ENCODE measurements at places on chromosomes 4 and X.

DNA sequence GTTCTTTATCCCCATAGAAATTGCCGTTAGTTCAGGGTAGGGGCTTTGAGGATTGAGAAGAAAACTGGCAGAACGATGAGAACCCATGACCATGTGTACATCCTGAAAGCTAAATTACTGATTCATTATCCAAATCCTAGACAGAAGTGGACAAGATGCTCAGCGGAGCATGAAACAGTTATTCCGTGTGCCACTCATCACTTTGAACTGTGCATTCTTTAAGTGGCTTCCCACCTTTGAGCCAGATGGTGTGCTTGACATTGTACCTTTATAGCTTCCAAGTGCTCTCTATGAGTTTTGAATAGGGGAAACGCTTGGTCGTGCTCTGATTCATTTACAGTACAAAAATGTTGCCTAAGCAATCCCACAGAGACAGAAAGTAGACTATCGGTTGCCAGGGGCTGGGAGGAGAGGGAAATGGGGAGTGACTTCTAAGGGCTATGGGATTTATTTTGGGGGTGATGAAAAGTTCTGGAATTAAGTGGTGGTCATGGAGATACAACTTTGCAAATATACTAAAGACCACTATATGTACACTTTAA lies 100.0 kb downstream of the DOCK11 start:
- no peak for DNase-seq

DNA sequence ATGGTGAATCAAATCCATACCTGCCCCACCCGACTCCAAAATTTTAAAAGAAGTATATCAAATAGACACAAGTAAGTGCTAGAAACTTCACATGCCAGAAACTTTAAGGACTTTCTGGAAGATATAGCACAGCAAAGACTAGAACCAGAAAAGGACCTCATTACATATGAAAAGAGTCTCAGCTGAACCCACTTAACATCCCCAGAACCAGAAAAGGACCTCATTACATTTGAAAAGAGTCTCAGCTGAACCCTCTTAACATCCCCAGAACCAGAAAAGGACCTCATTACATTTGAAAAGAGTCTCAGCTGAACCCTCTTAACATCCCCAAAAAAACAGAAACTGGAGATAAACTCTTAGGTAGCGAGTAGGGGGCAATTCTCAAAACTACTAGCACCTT lies 32.3 kb downstream of the STPG2 start:
- DNase-seq: no peak

DNA sequence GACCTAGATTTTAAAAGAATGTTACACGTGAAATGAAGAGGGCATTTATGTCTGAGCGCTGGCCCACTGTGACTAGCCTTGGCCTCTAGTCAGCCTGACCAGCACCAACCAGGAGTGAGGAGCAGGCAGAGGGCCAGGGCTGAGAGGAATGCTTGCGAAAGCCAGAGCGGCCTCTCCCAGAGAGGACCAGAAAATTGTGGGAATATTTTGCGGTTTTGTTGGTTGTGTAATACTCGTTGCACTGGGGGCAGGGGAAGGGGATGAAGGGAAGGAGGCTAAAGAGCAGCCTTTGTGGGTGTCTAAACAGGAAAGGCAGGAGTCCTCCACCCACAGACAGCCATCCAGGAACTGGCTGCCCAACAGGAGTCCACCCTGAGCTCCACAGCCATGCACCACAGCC lies 3.8 kb downstream of the GABRE start:
- DNase-seq: peak; percentile 61

DNA sequence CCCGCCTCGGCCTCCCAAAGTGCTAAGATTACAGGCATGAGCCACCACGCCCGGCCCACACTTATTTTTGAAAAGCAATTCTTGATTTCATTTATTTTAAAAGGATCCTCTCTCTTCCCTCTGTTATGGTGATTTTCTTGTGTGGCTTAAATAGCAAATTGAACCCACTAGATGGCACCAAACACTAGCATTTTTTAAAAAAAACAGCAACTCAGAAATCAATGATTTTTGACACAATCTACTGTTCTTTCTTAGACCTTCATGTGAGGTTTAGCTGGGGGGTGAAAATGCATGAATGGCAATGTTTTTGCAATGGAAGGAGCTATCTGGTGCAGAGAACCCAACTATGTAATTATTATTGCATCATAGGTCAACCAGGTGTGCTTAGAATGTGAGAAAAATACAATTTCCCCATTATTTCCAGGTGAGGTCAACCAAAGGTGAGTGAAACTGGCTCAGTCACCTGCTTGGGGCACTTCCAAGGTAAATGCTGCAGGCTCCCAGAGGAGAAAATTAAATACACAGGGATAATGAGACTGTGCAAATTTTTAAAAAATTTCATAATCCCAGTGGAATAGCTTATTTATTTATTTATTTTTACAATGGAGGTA lies 226.7 kb upstream of the PRKX start:
- DNase-seq: no peak

DNA sequence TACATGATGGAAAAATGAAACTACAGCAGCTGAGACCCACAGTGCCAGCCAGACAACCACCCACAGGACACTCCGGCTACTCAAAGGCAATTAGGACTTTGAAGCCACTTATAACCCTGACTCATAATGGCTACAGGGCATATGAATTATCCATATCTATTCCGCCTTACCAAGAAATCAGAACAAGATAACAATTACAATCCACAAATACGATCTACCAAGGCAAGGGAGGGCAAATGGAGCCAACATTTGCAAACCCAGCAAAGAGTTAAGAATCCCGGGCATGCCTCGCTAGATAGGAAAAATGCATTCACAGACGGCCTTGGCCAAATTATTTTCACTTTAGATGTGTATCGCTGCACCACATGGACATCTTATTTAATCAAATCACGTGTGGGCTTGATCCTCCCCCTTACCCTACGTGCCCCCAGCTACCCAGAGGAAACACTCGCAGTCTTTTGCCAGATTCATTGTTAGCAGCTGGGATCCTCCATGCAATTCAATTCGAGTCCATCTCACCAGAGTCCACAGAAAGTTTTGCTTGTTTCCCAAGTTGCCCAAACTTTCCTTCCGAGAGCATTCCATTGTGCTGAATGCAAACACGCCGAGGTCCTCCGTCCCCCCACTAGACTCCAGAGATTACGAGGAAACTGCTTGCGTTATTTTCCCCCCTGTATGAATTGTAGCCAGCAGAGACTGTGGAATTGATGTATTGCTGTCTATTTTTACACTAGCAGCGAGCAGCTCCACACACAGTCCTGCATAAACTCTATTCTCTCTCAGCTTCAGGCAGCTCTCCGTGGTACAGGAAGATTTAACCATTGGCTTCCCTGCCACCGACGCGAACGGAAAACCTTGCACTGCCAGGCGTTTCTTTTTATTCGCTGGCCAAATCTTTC lies 1.2 kb downstream of the PPARGC1A start:
- peak; percentile 48 for DNase-seq

- no peak for DNase-seq
These were observed 18.4 kb downstream of the DKK2 start for GRCh38 chr4:107017443-107018343.

DNA sequence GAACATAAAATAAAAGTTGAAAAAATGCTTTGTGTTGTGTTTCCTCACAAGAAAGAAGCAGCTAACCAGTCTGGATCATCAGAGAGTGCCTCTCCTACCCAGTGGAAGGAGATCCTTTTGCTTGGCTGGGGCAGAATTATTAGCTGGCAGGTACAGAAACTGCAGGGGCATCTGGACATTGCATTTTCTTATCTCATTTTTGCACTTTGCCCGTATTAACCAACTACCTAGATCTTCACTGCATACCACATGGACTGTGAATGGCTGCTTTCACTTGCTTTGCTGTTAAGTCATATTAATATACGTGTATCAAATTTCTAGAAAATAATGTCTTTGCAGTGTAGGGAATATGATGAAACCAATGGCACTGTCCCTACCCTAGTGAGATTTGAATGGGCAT lies 52.9 kb upstream of the PDGFRA start:
- no peak for DNase-seq

GRCh38 chr4:174538876-174539250 lies 16.6 kb upstream of the HPGD start:
- DNase-seq: no peak

DNA sequence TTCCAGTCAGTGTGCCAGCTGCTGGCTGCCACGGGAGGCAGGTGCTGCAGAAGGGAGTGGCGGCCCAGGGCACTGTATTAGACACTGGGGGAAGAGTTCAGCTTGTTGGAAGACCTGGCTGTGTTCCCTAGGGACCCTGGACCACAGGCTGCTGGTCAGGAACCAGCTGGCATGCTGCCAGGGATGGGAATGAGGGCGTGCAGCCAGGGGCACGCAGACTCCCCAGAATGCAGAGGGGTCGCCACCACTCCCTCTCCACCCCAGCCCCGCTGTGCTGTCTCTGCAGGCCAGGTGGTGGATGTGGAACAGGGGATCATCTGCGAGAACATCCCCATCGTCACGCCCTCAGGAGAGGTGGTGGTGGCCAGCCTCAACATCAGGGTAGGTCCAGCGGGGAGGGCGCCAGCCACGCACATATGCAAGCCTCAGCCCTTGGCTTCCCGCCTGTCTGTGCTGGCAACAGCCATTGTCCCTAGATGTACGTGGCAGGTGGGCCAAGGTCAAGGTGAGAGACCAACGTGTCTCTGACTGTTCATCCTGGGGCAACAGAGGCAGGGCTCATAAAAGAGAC lies 12.3 kb downstream of the ABCD1 start:
- no peak for DNase-seq

- no peak for DNase-seq
These were observed 5.6 kb downstream of the SLC49A3 start for GRCh38 chr4:683247-683897.

DNA sequence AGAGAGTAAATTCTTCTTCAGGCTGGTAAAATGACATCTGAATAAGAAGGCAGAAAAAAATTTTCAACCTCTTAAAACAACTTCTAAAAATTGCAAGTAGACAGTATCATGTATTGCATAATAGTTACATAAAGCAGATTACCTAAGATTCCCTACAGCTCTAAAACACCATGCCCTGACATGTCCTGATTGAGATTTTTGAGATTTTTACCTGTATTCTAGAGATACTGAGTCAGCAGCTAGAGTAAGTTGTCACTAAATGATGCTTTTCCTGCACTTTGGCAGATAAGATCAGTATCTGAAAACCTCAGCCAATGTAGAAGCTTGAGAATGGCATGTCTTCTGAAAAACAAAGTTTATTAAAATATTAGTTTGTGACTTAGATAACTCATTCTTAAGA lies 713.6 kb downstream of the CCSER1 start:
- DNase-seq: no peak

- DNase-seq: no peak
These were observed 69.8 kb upstream of the TMEM33 start for GRCh38 chr4:41865306-41865980.

DNA sequence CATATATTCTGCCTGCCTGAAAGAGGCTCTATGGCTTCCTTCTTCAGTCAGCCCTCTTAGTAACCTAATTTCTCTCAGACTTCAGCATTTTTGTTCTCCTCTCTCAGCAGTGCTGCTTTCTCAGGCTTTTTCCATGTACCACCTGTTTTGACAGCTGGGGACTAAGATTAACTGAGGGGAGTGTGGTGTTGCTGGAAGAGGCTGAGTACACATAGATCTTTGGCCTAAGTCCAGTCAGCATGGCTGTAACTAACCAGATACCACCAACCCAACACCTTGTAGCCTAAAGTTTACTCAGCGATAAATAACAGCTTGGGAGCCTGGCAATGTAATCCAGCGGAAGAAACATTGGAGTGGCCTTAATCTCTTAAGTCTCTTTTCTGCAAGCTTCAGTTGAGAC lies 85.5 kb downstream of the RTL3 start:
- no peak for DNase-seq

- no peak for DNase-seq
These were observed 6.0 kb downstream of the RPA4 start for GRCh38 chrX:96889726-96890125.

DNA sequence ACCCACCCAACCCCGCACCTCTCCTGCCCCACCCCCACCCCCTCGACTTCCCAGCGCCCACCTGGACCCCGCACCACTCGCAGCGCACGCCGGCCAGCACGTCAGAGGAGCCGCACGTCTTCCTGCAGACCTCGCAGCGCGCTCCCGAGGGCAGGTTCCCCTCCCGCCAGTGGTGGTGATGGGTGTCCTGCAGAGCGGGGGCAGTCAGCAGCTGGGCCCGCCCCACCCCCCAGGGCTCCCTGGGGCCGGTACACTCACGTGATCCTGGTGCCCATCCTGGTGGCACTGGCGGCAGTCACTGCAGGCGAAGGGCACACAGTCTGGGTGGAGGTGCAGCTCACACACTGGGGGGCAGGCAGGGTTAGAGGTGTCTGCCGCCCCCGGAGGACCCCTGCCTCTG lies 5.1 kb downstream of the DGKQ start:
- no peak for DNase-seq

- no peak for DNase-seq
These were observed 96.3 kb upstream of the ENPP6 start for GRCh38 chr4:184313702-184314659.

- peak; percentile 17 for DNase-seq
These were observed 1.1 kb downstream of the FBXW7 start for GRCh38 chr4:152534541-152535359.

DNA sequence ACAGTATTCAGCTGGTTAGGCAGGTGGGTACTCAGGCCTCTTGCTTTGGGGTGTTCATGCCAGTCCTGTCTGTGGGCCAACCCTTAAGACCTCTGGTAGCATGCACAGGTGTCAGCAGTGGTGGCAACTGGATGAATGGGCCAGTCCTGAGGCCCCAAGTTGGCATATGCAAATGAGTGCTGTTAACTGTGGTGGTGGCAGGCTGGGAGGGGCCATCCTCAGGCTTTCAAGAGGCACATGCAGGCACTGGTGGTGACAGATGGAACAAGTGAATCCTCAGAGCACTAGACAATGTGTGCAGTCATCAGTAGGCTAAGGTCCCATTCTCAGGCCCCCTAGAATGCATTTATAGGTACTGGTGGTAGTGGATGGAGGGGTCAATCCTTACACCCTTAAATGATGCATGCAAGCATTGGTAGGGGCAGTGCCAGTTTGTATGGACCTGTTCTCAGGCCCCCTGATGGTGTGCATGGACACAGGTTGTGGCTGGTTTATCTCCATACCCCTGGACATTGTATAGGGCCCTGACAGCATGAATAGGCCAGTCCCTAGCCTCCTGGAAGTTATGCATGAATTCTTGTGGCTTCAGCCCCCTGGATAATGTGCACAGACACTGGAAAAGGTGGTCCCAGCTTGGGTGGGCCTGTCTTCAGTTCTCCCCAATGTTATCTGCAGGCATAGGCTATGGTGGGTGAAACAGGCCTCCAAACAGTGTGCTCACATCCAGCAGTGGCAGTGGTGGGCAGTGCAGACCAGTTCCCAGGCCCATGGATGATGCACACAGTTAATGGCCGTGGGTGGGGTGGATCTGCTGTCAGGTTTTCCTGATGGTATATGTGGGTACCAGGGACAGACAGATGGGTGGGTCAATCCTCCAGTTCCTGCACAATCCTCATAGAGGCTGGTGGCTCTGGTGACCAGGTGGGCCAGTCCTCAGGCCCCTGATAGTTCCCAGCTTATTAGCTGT lies 24.7 kb downstream of the TECRL start:
- DNase-seq: no peak

GRCh38 chr4:6372649-6373525 lies 99.5 kb downstream of the PPP2R2C start:
- no peak for DNase-seq

DNA sequence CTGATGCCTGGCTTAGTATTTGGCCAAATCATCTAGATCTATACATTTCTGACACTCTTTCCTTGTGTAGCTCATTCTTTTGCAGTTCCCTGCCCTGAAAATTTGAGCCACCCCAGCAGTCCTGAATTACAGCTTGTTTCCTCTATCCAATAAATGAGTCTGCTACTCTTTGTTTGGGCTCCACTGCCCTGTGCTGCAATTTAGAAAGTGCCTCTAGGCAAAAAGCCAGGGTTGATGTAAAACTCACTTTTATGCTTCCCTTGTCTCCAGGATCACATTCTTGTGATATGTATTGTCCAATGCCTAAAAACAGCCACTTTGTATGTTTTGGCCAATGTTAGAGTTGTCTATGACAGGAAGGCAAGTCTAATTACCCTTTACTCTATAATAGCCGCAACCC lies 101.7 kb upstream of the MAP3K15 start:
- DNase-seq: no peak
